LHCN-M2 (cell line): ENCODE measurements at places on chromosomes 16 and 17. TPM values are rescaled to one million over a fixed set of nuclear protein-coding genes. Genes with fewer than 3 reads are reported as not detected.

GRCh38 chr16:90008708-90009145, 10.5 kb downstream of the DBNDD1 start:
- DNase-seq: no peak

DNA sequence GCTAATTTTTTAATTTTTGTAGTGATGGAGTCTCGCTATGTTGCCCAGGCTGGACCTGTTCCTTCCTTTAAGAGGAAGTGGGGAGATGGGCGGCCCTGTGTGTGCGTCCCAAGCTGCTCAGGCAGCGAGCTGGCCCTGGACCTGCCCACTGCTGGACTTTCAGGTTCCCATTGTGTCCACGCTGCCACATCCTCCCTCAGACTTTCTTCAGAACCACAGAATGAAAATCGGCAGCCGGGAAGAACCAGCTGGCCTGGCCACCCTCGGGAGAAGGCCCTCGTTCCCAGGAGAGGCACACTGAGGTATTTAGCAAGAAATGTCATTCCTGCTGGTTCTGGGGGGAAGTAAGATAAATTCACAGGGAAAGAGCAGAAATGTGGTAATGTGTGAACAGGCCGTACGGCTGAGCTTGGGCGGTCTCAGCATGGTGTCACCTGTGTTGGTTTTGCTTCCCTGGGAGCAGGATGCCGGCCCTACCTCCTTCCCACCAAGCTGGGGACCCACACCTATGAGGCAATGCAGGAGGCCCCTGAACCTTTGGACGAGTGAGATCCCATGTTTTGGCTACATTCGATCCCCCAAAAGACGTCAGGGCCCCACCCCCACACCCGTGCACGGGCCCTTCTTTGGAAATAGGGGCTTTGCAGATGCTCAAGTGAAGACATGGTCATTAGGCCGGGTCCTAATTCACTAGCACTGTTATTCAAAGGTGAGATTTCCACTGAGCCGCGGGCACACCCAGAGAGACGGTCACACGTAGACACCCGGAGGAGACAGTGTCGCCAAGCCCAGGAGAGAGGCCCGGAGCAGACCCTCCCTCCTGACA, 35.9 kb upstream of the ZNF469 start:
- no peak for DNase-seq

- peak; percentile 56 for DNase-seq
These were observed 781 bp downstream of the ARHGDIA start for GRCh38 chr17:81870131-81870980.

DNA sequence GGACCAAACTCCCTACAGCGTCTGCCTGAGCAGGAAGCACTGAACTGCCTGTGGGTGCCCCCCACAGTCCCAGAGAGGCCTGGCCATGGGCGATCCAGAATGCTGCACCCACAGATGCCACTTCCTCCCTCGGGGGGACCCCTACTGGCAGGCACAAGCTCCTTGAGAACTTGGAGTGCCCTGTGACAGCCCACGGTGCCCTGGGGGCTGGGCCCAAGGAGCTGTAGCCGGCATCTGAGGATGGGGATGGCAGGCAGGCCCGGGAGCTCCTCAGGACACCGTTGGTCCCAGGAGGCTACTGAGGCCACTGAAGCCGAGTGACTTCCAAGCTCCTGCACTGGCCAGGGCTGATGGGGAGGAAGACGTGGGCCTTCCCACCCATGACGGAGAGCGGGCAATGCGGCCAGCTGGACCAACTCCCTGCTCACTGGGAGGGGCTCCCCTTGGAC, 15.1 kb upstream of the RASD1 start:
- no peak for DNase-seq

Gene SCNN1B
- total RNA-seq: not detected in 2 replicates

Gene ZFPM1
- 1.1 and 2.2 TPM in 2 replicates for total RNA-seq
